ENCODE measurements at places on chromosomes 1 and 21. TPM values are rescaled to one million over a fixed set of nuclear protein-coding genes. Genes with fewer than 3 reads are reported as not detected.

The KISS1 gene
- total RNA-seq, result not detected

The CNR2 gene
- total RNA-seq, result not detected

The CCDC27 gene
- total RNA-seq, result not detected

The MYBPH gene
- not detected for total RNA-seq

The OR2L2 gene
- total RNA-seq, result under 0.01 TPM

The CITED4 gene
- 3.2 TPM for total RNA-seq

The PLEKHA6 gene
- 13.9 TPM for total RNA-seq

The CFHR3 gene
- not detected for total RNA-seq

The B3GALT2 gene
- 0.67 TPM for total RNA-seq

The LIPI gene
- not detected for total RNA-seq

The RPE65 gene
- total RNA-seq, result not detected

The OR1C1 gene
- not detected for total RNA-seq

The C1orf56 gene
- 2.5 TPM for total RNA-seq
